Left colon (tissue), 2 donors: ENCODE measurements at places on chromosomes 6 and 20. TPM values are rescaled to one million over a fixed set of nuclear protein-coding genes. Genes with fewer than 3 reads are reported as not detected.
A peak's percentile ranks its signal among the peaks of the same experiment; 100 is the strongest.

DNA sequence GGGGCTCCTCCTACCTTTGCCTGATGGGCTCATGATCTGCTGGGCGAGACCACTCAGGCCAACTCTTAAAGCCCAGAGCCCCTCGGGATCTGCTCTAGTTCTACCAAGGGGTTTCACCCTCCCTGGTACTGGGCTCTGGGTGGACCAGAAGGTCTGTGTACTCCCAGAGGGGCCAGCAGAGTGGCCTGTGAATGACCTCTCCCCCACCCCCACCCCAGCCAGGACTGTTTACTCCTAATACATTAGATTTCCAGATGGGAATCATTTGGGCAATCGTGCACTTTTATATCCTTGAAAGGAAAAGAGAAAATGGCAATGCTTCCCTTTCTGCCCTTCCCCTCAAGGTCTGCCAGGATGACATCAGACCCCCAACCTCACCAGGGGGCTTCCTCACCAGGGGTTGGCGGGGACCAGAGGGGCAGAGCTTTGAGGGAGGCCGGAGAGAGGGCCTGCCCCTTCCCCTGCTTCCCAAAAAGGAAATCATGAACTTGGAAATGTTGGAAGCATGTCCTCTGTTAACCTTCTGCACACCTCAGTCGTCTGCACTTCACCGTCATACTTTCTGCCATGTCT is 37.1 kb upstream of the PMEPA1 start:
- no peak for DNase-seq

The EMILIN3 gene
- not detected for total RNA-seq

The LHFPL5 gene
- not detected for total RNA-seq

DNA sequence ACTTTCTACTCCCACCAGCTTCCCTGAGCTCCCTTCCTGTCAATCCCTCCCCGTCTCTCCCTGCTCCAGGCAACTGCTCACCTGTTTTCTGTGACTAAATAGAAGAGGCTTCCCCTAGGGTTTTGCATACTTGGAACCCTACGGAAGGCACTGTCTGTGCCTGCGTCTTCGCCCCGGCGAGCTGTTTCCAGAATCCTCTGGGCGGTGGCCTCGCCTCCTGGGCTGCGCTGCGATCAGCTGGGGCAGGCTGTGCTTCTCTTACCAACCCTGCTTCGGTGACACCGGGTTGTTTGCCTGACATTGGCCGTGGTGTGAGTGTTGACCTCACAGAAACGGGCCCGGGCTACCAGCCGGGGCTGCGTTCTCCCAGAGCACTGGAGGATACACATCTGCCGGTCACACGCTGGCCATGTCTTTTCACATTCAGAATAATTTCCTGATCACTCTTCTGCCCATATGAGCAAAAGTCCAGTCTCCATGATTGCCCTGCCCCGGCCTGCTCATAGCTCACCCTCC is 29.4 kb upstream of the CCR6 start:
- no peak for DNase-seq

GRCh38 chr6:142773859-142774648 is 170.9 kb downstream of the HIVEP2 start:
- DNase-seq: peak; percentile 49

DNA sequence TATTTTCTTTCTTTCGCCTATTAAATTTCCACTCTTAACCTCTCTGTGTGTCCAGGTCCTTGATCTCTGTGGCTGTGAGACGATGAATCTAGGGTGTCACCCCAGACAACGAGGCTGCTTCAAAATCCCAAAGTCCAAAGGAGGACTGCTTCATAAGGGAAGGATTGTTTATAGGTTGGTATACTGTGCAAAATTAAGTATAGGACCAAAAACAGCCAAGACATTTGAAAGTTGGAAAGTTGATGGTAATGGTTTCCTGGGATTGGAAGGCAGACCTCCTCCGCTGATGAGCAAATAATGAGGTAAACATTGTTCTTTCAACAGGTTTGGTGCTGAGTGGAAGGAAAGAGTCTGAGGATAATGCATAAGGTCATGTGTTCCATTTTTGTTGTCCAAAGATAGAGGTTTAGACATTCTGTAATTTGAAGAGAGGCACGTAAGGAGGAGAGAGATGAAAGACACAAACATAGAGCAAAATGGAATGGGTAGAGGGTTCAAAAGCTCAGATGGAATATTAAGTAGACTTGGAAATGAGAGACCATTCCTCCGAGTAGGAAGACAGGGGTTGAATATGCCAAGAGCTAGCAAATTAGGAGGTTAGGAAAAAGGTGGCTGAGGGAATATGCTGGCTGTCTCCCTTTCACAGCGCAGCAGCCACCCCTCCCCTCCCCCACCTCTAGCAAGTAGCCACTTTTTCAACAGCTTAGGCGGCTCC is 24.8 kb downstream of the ZNF311 start:
- peak; percentile 56 for DNase-seq

The SLC17A9 gene
- 17.7 TPM for total RNA-seq

DNA sequence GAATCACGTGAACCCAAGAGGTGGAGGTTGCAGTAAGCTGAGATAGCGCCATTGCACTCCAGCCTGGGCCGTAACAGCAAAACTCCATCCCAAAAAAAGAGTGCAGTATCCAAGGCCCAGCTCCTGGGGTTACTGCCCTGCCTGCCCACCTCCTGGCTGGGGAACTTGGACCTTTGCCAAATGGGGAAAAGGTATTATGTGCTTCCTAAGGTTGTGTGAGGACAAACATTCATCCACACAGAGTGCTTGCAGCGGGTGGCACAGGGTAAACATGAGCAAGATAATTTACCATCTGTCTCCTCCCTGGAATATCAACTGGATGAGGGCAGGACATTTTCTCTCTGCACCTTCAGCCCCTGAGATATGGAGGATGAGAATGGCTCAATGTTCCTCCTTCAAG is 94.9 kb upstream of the POPDC3 start:
- no peak for DNase-seq

DNA sequence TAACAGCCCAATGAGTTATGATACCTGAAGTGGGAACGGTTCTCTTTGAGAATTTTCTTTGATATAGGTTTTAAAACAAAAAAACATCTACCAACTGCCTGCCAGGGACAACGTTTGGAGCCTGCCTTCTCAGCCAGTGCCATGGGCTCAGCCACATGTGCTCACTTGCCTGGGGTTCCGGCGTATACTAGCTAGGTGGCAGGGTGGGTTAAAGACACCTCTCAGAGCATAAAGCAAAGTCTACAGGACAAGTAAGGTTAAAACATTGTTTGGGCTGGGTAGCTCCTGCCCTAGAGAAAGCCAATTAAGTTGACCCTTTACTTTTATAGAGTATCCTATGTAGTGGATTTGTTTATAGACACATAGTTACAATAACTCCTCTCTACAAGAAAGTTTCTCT is 38.0 kb upstream of the SCGN start:
- DNase-seq: peak; percentile 14

- peak; percentile 77 for DNase-seq
Measured at GRCh38 chr6:131250122-131250521, 114.9 kb downstream of the AKAP7 start.

The DEFB116 gene
- total RNA-seq: not detected

The TGM2 gene
- 26.9 TPM for total RNA-seq

GRCh38 chr6:5125152-5126006 is 40.2 kb downstream of the PPP1R3G start:
- DNase-seq: no peak

GRCh38 chr20:25632940-25633790 is 9.4 kb upstream of the NANP start:
- no peak for DNase-seq

The ULBP3 gene
- total RNA-seq: 1.2 TPM

The ETV7 gene
- total RNA-seq: 8.9 TPM

The PTPN1 gene
- 31.3 TPM for total RNA-seq

GRCh38 chr20:7493311-7493710 is 446.9 kb downstream of the HAO1 start:
- no peak for DNase-seq

The HFE gene
- total RNA-seq: 12.0 TPM

The SMIM13 gene
- total RNA-seq: 5.1 TPM

- DNase-seq: no peak
Measured at GRCh38 chr6:144350528-144350880, 65.4 kb downstream of the UTRN start.

The LAMA5 gene
- total RNA-seq: 45.8 TPM

The KCNG1 gene
- 15.2 TPM for total RNA-seq

The OPRL1 gene
- 0.17 TPM for total RNA-seq

The SLC22A7 gene
- not detected for total RNA-seq

The ANKRD6 gene
- 3.1 TPM for total RNA-seq

GRCh38 chr6:71727632-71728294 is 158.6 kb upstream of the RIMS1 start:
- DNase-seq: no peak

- no peak for DNase-seq
Measured at GRCh38 chr6:20790032-20790791, 256.0 kb downstream of the CDKAL1 start.

The BEND3 gene
- total RNA-seq: 8.3 TPM

- no peak for DNase-seq
Measured at GRCh38 chr6:81761197-81761596, 8.7 kb upstream of the TENT5A start.

- no peak for DNase-seq
Measured at GRCh38 chr20:60209048-60209447, 250.8 kb downstream of the CDH26 start.

The SLC13A3 gene
- total RNA-seq: 0.92 TPM

DNA sequence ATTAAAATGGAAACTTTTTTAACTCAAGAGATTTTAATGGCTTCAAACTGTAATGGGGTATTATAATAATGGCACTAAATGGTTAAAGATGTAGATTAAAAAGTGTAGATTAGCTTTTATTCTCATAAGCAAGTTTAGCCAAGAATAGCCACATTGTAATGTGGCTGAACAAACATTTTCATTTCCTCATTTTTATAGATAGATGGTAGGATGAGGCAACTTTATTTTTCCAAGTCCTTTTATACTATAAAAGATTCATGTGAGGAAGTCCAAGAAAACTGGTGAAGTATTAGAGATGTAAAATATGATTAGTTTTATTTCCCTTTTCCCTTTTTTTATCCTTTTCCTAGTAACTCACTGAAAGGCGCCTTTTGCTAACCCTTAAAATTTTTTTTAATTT is 88.8 kb downstream of the ATRN start:
- no peak for DNase-seq

GRCh38 chr6:80328652-80329051 is 222.2 kb downstream of the BCKDHB start:
- no peak for DNase-seq

The FANCE gene
- total RNA-seq: 4.9 TPM

- peak; percentile 34 for DNase-seq
Measured at GRCh38 chr20:13220194-13220903, 725 bp upstream of the ISM1 start.

DNA sequence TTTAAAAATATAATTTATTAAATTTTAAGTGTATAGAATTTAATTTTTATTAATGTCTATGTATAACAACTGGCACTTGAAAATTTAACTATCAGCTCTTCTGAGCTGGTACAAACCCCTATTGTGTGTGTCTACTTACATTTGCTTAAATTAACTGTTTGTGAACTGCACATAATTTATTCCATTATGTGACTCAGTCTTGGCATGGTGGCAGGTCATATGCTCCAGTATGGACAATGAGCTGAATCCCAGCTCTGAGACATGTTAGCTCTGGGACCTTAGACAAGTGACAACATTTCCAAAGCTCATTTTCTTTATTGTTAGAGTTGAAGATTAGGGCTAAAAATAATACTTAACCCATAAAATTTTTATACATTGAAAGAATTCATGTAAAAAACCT is 526.1 kb upstream of the MARCKS start:
- DNase-seq: no peak

- no peak for DNase-seq
Measured at GRCh38 chr6:156925718-156926607, 148.8 kb downstream of the ARID1B start.

- DNase-seq: no peak
Measured at GRCh38 chr6:19432966-19433498, 404.1 kb upstream of the ID4 start.

GRCh38 chr6:34705241-34705640 is 8.7 kb upstream of the ILRUN start:
- DNase-seq: no peak

DNA sequence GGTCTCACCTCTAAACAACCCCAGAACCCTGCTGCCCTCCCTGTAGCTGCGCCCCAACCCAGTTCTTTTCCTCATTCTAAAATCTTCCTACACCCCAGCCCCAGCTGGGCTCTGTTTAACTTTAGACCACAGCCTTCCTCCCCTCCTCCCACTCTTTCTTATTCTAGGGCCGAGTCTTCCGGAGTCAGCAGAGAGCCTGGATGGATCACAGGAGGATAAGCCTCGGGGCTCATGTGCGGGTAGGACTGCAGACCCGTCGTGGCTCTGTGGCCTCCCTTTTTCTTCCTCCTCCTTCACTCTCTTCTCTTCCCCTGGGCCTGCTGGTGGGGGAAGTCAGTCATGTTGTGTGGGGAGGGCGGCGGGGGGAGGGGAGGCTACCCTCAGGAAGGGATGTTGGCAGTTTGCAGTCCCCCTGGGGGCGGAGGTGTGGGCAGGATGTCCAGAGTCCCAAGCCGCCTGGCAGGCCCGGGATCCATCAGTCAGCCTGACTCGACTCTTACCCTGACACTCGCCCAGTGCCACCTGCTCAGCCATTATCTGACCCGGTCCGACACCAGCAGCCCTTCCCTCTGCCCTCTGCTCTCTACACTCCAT is 8.1 kb downstream of the CAPN11 start:
- DNase-seq: no peak

- DNase-seq: peak; percentile 67
Measured at GRCh38 chr6:6749702-6750491, 161.4 kb downstream of the LY86 start.

DNA sequence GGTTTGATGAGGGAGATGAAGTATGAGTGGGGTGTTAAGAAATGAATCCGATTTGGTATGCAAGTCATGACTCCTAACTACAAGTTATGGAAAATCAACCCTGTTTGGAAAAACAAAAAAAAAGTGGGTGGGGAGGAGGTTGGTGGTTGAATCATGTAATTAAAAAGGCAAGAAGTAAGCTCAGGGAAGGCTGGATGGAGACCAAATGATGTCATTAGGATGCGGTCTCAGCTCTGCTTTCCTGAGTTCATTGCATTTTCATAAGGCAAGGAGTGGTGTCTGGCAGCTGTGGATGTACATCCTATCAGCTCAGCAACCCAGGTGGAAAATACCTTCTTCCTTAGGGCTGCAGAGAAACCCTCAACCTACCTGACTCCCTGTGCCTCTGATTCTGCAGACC is 60.4 kb upstream of the AKAP12 start:
- no peak for DNase-seq

- peak; percentile 58 for DNase-seq
Measured at GRCh38 chr6:35141007-35141655, at the start of gene TCP11. Gene TCP11 (minus strand): TSS chr6:35141339. CDS start chr6:35140870, 469 bp downstream.

The PREX1 gene
- total RNA-seq: 6.2 TPM

DNA sequence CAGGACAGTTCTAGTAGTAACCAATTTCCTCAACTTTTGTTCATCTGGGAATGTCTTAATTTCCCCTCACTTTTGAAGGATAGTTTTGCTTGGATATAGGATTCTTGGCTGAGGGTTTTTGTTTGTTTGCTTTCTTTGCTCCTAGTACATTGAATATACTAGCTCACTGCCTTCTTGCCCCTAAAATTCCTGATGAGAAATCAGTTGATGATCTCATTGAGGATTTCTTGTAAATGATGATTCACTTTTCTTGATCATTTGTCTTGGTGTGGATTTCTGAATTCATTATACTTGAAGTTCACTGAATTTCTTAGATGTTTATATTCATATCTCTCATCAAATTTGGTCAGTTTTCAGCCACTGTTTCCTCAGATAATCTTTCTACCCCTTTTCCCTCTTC is 49.1 kb upstream of the PRDM1 start:
- DNase-seq: no peak
